Stimulated activated CD8-positive, alpha-beta memory T cell treated with anti-CD3 and anti-CD28 coated beads, Interleukin-4, amount 100 ng/mL, for 1 hour (primary cell): ENCODE measurements at places on chromosomes 2 and 18.

DNA sequence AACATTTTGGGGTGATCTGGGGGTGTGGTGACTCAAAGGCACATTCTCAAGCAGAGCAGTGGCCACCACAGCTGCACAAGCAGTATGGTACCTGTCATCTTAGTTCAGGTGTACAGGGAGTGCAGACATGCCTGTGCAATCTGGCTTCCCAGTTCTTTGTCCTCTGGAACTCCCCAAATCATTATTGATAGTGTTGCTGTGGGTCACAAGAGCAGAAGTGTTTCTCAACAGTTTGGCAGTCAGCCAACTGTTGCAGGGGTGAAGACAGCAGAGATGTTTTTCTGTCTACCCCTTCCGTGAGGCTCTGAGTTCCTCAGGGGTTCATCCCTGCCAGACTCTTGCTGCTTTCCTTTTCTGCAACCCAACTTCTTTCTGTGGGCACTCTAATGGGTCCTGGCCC is 206.5 kb upstream of the ZSWIM2 start:
- no peak for DNase-seq

- no peak for DNase-seq
Measured at GRCh38 chr2:130899306-130899705, 62.6 kb downstream of the ARHGEF4 start.

DNA sequence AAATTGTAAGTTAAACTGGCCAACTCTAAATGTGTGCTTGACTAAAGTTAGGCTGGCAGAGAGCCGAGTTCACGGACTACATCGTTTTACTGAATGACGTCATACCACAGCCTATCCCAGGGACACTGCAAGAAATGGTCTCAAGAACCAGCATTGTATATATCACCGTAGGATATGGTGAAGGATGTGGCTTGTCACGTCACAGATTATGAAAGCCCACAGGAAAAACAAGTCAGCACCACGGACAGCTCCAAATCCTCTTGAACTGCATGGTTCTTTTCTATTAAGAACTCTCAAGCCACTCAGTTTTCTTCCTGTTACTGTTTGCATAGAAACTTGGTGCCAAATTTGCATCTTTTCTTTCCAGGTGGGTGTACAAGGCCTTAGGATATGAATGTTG is 85.1 kb upstream of the ACAA2 start:
- peak; percentile 12 for DNase-seq

- DNase-seq = no peak
Measured at GRCh38 chr2:206260188-206261012, 14.1 kb upstream of the ZDBF2 start.

- no peak for DNase-seq
Measured at GRCh38 chr2:239351687-239352086, 49.1 kb downstream of the HDAC4 start.

- no peak for DNase-seq
Measured at GRCh38 chr2:103959174-103960128, 894.5 kb upstream of the POU3F3 start.
